ENCODE measurements at places on chromosomes 4 and X.

GRCh38 chr4:43277003-43277402 is 384.5 kb downstream of the GRXCR1 start:
- peak; percentile 46 for DNase-seq

GRCh38 chr4:80043541-80043940 is 29.5 kb downstream of the ANTXR2 start:
- no peak for DNase-seq

DNA sequence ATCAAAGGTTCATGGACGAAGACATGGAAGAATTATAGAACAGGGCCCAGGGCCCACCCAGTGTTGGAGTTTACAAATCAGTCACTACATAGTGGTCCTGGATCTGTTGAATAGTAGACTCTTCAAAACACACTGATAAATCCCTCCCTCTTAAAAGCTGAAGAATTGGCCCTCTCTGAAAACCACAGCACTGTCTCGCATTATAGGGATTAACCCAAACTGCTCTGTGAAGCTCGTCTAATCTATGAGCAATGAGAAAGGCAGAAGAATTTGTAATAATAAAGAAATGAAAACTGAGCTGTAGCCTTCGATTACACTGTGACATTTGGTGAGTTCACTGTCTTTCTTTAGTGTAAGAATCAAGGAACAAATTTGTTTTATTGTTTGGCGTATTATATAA is 92.5 kb upstream of the ZFP42 start:
- DNase-seq, result peak; percentile 71

DNA sequence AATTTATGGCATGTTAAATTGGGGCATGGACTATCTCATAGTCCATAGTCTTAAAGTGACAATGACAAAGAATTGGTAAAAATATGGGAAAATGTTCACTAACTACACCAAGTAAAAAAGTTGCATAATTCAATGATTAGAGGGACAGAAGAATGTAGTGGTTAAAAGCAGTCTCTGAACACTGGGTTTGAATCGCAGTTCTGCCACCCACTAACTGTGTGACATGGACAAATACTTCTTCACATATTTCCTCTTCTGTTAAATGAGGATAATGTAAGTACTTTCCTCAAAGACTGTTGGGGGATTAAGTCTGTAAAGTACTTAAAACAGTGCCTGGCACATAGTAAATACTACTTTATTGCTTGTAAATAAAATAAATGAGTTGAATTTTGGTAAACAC is 15.3 kb downstream of the COQ2 start:
- peak; percentile 27 for DNase-seq

- DNase-seq, result no peak
These were observed 58.8 kb downstream of the FRMPD4 start for GRCh38 chrX:12197030-12197429.

DNA sequence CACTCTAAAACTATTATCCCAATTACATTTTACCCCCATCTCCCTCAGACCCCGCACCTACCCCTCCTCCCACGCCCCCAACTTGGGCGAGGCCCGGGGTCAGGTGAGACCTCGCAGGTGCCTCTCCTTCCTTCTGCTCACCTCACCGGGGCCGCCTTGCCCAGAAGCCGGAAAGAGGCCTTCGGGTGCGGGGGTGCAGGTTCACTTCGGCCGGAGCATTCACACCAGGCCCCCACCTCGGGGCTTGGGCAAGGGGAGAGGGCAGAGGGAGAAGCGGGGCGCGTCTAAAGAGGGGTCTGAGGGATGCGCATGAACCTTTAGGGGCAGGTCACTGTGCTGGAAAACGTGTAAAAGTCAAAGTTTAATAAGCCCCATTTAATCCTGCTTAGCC is 427 bp downstream of the ZNF182 start:
- DNase-seq, result no peak

GRCh38 chrX:154321594-154321993 is 26.0 kb downstream of the TKTL1 start:
- DNase-seq, result peak; percentile 16

Measured in fibroblast of skin of back (primary cell).